ENCODE measurements at places on chromosomes 6 and 20.

GRCh38 chr6:165848086-165848426 is 185.0 kb upstream of the PDE10A start:
- no peak for DNase-seq

DNA sequence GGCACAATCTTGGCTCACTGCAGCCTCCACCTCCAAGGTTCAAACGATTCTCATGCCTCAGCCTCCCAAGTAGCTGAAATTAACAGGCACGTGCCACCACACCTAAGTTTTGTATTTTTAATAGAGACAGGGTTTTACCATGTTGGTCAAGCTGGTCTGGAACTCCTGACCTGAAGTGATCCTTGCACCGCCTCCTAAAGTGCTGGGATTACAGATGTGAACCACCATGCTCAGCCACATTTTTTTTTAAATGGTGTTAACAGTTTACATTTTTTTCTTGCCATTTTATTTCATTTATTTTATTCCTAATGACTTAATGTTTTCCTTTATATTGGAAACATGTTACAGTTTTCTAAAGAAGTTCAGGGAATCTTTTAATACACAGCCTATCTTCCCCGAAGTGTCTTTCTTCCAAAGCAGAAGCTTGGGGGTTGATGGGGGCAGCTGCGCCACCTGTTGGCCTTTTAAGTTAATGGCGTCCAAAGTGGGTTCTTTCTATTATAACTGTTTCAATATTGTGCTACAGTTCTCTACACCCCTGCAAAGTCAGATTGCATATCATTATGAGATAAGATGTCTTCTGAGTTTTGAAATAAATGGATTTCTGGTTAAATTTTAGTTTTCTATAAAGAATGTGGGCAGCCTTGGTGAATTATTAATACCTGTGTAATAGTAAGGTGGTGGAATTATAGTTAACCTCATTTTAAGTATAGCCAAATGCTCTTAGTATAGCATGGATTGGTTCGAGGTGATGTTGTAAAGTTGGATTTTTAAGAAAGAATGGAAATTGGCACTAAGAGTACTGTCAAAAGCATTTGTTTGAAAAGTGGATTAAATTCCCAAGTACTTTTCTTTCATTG is 42.0 kb upstream of the PLCG1 start:
- peak; percentile 55 for DNase-seq

- DNase-seq: no peak
Observed at GRCh38 chr6:97665446-97665845, 382.4 kb upstream of the MMS22L start.

DNA sequence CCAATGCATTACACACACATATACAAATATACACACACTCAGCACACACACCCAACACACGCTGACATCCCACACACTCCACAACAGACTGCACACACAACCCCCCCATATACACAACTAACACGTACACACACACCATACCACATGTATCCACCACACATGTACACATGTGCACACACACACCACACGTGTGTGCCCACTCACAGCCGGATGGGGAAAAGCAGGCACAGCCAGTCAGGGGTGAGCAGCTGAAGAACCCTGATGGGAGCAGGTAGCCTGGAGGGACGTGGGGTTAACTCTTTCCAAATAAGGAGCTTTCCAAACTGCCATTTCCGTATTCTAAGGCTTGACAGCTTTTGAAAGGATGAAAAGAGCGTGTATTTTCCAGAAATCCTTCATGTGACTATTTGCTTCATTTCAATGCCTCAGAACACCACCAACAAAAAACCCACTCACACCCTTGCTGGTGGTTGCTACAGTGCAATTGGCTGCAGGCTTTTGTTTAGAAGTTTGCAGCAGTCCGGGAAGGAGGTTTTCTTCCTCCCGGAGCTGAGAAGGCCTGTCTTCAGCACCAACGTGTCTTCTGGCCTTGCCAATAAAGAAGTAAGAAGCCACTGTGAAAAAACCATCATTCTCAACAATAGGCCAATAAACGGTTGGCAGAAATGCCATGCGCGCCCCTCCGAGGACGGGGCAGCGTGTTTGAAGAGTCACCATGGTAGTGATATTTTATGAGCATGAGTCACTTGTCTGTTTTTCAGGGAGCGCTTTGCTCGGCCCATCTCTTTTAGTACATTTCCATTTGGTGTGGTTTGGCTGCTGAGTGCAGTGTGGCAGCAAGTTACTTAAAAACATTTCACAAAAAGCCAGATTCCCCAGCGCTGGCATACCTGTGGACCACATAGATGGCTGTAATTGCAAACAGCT is 131.3 kb upstream of the GMDS start:
- peak; percentile 63 for DNase-seq

DNA sequence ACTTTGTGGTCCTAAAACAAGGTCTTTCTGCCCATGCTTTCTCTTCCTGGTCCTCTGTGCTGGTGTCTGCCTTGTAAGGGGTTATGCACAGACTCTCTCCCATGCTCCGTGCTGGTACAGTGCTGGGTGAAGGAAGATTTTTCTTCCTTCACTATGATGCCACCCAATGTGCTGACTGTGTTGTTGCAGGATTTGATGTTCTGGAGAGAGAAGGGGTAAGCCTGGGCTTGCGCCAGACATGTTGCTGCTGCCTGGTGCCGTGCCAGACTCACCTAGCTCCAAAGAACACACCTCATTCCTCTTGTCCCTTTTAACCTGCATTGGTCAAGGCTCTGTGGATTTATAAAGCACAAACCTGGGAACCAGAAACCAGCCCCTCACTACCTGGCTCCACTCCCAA is 28.4 kb upstream of the ARMH2 start:
- DNase-seq: no peak

DNA sequence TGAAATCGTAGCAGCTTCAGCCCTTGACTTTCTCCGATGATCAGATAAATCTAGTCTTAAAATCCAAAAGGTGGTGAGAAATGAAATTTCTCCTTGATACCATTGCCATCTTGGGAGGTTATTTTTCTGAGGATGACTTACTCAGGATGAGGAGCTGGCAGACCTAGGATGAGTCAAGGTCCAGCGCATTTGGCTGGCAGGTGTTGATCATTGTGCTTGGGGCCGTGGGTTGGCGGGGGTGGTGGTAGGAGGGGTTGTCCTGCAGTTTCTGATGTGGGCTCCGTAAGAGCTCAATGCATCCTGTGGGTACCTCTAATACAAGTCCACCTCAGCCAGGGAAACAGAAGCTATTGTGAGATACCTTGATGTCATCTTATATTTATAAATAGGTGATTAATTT is 148.3 kb upstream of the SCGN start:
- no peak for DNase-seq

Data from fibroblast of skin of right quadriceps (primary cell).